ENCODE measurements at places on chromosomes 1 and 21.

DNA sequence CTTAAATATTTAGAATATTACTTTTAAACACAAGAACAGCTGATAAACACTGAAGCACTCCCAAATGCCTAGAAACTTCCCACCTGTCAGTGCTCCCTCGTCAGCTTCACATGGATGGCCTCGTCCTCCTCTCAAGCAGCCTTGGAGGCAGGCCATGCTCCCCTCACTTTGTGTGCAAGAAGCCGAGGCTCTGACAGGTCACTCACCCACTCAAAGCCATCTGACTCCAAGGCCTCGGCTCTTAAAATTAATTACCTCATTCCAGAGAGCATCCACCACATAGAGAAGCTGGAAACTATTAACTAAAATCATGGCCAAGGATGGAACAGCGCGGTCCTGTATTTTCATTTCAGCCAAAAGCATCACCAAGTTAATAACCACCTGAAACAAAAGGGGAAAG is 17.8 kb downstream of the LBR start:
- no peak for DNase-seq

DNA sequence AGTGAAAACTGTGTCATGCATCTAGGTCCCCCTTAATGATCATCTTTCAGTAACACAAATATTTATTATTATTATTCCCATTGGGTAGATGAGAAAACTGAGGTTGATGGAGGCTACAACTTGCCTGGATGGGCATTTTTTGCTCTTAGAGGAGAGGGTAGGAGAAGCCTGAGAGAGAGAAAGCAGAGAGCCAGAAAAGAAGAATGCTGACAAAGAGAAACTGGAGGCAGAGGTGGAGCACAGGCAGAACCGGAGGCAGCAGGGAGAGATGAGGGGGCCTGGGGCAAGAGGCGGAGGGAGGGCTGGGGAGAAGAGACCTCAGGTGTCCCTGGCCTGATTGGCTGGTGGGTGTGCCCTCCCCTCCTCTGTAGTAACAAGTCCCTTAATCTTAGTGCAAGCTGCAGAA is 4.1 kb downstream of the BLACAT1 start:
- no peak for DNase-seq

DNA sequence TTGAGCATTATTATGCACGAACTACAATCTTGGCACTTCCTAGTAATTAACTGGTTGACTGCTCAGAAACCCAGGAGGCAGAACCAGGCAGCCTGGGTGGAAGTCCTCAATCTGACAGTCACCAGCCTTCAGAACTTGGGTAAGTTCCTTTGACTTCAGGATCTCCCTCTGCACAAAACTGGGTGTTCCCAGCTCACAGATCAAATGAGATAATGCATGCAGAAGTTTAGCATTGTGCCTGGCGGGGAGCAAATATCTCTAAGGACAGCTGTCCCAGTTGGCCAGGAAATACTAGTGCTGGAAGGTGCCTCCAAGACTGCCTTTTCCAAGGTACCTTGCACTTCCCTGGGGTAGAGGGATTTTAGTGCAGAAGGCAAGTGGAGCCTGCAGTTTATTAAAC is 294.8 kb downstream of the PCP4 start:
- DNase-seq, result no peak

- DNase-seq, result no peak
Observed at GRCh38 chr1:231924180-231924579, 297.6 kb downstream of the DISC1 start.

- DNase-seq, result no peak
Observed at GRCh38 chr1:241857131-241857530, 9.1 kb downstream of the EXO1 start.

DNA sequence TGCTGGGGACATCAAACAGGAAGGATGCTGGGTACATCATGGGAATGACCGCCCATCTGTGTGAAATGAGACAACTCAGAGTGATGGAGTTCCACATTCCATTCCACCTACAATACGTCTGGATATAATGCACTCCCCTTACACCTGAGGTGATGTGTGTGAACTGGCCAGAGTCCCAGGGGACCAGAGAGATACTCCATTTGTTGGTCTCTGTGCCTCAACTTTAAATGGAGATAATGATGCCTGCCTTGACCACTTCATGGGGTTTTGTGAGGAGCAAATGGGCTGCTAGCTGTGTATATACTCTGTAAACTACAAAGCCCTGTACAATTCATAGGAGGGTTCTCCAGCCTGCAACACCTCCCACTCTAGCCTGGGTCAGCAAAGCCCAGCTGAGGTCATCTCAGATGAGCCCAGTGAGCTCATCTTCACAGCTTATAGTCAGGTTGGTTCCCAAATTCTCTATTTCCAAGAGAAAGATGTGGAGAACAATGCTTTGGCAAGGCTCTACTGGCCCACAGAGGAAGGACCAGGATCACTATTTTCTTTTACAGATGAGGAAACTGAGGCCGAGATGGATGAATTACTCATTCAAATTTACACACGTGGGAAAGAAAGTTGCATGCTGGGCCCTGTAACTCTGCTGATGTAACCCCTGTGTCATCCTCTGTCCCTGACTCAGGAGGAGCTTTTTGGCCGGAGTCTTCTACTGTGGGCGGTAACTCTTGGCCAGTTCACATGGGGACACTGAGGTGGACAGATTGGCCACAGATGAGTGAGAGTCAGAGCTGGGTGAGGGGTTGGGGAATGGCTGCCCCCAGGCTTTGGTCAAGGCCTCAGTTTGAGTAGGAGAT is 105.6 kb upstream of the GCLM start:
- no peak for DNase-seq

DNA sequence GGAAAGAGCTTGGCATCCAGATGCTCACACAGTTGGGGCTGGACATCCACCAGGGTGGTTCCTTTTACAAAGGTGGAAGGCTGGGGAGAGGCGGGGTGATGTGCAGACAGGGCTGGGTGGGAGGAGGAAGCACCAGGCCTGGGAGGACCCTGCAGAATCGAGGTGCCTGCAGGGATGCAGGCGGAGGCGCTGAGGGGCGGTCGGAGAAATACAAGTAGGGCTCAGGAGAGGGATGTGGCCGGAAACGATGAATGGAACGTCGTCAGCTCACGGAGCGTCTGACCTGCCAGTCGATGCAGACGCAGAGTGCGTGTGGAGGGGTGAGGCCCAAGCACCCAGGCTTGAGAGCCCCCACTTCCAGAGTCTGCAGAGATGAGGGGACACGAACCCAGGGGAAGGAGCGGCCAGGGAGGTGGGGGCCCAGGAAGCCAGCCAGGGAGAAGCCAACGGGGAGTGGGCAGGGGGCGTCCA is 63.4 kb downstream of the TRIM11 start:
- DNase-seq, result no peak

DNA sequence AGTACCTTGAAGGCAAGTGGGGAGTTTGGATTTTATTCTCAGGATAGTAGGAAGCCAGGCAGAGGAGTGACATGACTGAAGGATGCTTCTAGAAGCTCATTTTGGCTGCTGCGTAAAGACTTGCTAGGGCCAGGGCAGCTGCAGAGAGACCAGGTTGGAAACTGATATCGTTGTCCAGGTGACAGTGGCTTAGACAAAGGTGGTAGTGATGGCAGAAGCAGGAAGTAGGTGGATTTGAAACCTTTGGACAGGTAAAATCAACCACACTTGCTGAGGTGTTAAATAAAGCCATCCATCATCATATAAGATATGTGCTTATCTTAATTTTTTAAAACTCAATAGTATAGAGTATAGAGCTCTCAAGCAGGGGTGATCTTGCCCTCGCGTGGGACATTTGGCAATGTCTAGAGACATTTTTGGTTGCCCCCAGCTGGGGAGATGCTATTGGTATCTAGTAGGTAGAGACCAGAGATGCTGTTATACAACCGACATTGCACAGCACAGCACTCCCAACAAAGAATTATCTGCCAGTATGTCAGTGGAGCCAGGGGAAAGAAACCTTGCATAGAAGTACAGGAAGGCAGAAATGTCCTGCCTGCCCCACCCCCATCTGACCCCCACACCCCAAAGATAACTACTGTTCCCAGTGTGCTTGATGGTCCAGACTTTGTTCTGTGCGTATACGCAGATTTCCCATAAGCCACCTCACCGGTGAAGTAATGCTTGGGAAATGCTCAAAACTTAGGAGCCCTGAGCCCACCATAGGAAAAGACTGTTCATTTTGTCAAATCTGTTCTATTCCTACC is 31.1 kb downstream of the TMEM51 start:
- DNase-seq, result no peak

GRCh38 chr1:242743983-242744780 is 219.7 kb upstream of the PLD5 start:
- no peak for DNase-seq

GRCh38 chr1:182724215-182724614 is 39.8 kb upstream of the RGS8 start:
- no peak for DNase-seq

GRCh38 chr1:168893359-168893801 is 164.4 kb upstream of the DPT start:
- DNase-seq, result no peak

- DNase-seq, result no peak
Observed at GRCh38 chr1:155352631-155353030, 31.9 kb downstream of the RUSC1 start.

- DNase-seq, result no peak
Observed at GRCh38 chr1:68585351-68585750, 88.5 kb upstream of the DEPDC1 start.

DNA sequence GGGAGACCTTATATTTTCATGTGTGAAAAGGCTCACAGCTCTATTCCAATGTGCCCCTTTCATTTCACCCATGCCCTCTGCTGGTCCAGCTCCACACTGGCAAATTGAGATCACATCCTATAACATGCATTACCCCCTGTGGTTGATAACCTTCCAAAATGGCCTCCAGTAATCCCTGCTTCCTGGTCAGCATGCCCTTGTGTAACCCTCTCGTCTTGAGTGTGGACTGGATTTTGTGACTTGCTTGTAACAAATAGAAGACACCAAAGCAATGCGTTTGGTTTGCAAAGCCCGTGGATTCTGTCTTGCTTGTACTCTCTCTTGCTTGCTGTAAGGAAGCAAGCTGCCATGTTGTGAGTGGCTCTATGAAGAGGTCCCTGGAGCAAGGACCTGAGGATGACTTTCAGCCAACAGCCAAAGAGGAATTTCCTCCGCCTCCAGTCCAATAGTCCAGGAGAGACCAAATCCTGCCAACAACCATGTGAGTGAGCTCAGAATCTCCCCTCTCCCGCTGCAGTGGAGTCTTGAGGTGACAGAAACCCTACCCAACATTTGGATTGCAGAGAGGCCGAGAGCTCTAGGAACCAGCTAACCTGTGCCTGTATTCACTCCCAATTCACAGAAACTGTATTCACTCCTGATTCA is 17.4 kb downstream of the KCNA10 start:
- no peak for DNase-seq

DNA sequence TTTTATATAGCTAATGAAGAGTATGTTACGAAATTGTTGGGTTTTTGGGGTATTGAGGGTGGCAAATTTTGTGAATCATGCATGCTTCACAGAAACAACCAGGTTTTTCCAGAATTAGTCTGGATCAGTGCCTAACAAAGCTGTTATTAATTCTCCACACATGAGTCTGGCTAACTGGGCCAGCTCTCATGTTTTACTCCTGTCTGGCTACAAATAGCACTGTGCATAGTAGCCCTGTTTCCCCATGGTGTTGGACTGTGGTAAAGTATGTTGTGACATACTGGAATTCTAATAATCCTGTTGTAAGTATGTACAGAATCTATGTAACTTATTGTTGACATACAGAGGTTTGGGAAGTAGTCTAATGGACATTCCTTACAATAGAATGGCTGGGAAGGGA is 35.8 kb downstream of the S100B start:
- no peak for DNase-seq

GRCh38 chr1:36183309-36183856 is 27.4 kb downstream of the MAP7D1 start:
- DNase-seq, result no peak

DNA sequence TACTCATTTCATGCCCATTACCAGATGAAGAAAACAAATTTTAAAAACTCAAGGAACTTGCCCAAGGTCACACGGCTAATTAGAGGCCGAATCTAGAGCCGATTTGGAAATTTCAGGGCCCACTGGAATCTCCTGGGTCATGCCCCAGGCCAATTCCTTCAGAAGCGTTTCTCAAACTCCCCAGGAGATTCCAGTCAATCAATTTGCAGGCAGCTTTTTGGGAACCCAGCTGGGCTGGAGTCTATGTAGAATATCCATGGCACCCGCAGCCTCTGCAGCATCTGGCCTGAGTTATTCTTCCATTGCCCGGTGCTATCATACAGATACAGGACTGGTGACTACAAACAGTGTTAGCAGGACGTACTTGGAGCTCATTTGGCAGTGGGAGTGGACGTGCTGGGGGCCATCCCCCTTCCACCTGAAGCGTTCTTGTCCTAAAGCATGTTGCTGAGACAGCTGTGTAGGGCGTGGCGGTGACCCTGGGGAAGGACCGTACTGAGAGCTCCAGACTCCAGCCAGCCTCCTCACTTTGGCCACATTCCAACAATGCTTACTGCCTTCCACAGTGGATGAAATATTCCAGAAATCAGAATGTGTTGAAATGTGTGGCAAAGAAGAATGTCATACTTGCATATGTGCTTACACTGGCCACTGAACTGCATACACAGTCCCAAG is 38.3 kb downstream of the ABCG1 start:
- DNase-seq, result no peak

DNA sequence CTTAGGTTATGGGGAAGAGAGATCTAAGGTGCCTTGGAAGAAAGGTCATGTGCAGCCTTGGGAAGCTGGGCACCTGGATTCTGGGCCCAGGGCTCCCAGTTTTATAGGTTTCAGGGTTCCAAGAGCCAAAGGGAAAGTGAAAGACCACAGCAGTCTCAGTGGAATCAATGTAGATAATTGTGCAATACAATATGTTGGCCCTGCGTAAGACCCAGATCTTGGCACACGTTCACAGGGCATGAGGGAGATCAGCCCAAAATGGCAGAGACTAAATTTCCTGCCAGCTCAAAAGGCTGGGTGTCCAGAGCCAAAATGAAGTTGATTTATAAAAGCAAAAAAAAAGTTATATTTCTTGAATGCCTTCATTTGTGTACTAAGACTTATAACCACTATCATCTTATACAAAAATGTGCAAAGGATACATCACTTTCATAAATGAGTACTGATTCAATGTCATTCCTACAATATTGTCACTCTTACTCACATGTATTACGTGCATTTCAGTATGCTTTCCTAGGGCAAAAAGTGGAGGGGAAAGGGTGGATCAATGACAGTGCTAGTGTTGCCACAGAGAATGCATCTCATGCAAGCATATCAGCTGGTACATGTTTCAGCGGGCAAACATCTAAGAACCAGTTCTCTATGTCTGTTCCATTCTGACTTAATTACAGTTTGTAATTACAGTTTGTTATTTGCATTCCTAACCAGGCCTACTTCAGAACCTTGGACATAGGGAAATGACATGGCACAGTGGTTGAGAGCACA is 22.5 kb upstream of the NPL start:
- no peak for DNase-seq

GRCh38 chr1:58950897-58951296 is 167.1 kb upstream of the JUN start:
- DNase-seq, result no peak

GRCh38 chr1:231936983-231937775 is 310.6 kb downstream of the DISC1 start:
- no peak for DNase-seq
